Left ventricle myocardium inferior (tissue), 1 donor: ENCODE measurements at places on chromosomes 3 and 15.

DNA sequence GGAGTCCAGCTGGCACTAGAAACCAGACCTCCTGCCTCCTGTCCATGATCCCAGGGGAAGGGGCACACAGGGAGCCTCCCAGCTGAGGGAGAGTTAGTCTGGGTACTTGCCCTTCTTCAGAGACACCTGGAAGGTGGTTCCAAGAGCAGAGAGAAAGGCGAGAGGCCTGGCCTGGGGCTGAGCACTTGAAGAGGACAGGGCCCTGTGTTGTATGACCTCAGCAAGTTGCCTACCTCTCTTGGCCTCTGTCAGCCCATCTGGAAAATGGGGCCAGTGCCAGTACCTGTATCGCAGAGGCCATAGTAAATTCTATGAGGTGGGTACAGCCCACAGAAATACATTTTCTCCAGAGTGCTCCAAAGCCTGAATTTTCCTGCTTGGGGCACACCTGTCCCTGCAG, 19.5 kb downstream of the PTH1R start:
- peak; percentile 2 for DNase-seq

GRCh38 chr3:101732240-101732641, 7.8 kb downstream of the CEP97 start:
- DNase-seq: no peak

GRCh38 chr3:31294430-31295149, 238.1 kb upstream of the STT3B start:
- DNase-seq: no peak

GRCh38 chr3:49689046-49689907, at the start of the genes MST1 and RNF123:
Gene MST1, minus strand, starts transcription at chr3:49689474. Its CDS starts 783 bp downstream, at chr3:49688691.
Gene RNF123, plus strand, starts transcription at chr3:49689557. Its CDS starts 1,609 bp downstream, at chr3:49691166.
- peak; percentile 92 for DNase-seq

- peak; percentile 23 for DNase-seq
These were observed 64.6 kb upstream of the GALNT15 start for GRCh38 chr3:16109929-16110328.

DNA sequence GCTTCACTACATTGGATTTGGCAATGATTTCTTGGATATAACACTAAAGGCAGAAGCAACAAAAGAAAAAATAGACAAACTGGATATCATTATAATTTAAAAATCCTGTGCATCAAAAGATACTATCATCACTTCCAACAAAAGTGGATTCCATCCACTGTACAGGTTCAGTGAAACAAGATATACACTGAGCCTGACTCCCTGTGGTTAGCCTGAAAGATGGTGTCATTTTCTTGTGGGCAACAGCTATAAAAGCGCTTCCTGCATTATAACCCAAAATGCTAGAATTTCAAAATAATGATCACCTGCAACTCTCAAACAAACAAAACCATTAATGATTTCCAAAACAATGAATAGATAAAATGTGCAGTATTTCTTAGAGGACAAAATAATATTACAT, 39.6 kb upstream of the TBC1D23 start:
- DNase-seq: no peak

- DNase-seq: no peak
These were observed 33.2 kb downstream of the MTMR10 start for GRCh38 chr15:30958219-30958618.

DNA sequence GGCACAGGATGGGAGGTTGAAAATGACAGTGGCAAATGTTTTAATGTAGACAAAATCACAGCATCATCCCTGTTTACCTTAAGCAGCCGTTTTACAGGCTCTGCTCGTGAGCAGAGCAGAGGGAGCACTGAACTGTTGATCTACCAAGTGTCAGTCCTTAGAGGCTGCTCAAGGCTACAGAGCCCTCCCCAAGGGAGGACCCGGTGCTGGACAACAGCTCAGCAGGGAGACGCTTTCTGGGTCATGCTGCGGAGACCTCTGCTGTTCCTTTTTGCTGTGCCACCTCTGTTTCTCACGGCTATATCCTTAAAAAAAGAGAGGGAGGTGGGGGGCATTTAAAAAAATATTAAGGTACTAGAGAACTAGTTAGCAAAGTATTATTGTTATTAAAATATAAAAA, 400.2 kb downstream of the GABRB3 start:
- DNase-seq: no peak

DNA sequence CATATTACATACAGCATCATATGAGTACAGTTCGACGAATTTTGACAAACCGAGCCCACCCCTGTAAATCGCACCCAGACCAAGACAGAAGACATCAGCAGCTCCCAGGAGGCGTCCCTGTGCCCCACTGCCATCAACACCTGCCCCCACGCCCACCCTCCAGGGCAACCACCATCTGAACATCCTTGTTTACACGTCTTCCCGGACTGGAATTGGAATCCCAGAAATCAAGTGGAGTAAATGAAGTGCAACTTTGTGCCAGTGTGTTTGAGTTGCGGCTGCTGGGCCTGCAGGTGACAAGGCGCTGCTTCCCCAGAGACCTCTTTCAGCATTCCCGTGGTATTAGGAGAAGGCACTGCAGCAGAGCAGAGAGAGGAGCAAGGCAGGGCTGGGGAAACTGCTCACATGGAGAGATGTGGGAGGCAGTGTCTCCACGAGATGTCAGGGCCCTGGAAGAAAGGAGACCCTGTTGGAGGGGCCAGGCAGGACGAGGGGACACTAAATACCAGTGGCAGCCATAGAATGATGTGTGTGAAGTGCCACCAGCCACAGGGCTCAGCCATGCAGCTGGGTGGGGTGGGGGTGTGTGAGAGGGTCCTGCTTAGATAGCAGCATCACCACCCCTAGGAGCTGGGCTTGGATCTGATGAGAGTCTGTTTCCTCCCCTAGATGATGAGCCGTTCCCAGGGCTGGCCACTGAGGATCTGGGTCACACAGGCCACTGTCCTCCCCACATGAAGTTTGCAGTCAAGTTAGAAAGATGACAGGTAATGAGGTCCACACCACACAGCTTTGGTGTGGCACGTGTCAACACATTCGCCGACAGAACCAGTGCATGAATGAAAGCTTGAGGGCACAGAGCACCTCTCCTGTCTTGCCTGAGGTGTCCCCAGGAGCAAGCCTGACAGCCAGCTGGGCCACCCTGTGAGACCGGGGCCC, 33.4 kb upstream of the PCSK6 start:
- no peak for DNase-seq

DNA sequence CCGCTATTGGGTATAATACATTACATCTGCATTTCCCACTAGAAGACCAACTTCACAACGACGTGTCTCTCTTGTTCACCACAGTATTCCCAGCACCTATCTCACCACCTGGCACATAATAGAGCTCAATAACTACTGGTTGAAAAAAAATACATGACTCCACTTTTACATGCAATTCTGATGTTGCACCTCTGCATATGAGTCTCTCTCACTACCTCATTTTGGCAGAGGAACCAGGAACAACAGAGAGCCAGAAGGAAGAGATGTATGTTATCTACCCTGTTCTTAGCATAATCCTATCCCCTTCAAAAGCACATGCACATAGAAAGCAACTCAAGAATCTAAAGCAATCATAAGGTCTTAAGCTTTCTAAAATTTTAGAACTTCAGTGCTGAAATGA, 61.6 kb downstream of the SHQ1 start:
- DNase-seq: no peak

GRCh38 chr3:186517218-186517617, 27.0 kb downstream of the CRYGS start:
- no peak for DNase-seq

DNA sequence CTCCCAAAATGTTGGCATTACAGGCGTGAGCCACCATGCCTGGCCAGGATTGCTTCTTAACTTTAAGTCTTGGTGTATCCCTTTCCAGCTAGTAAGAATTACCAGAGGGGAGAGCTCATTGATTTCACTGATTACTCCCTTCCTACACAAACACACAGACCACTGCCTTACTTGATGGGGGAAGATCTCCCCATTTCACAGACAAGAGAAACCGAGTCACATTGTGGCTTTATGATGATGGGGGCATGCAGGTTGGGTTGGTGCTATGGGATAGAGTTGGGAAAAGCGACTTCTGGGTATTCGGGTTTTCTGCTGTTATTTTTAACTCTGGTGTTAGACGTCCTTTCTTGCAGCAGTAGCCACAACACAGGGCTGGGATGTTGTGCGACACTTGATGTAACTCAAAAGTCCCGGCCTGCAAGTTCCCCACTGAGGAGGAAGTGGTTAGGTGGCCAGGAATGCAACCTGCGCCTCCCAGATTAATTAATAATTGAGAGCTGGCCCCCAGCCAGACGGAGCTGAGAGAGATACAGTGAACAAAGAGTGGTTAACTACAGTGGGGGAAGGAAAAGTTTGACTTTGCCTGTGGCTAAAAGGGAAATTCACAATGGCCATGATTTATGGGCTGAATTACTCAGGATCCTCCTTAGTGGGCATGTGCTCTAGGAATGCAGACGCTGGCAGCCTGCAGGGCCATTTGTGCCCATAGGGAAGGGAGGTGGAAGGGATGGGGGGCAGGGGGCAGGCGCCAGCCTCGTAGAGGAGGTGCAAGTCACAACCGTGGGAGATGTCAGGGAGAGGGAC, 63.6 kb downstream of the SMAD6 start:
- peak; percentile 9 for DNase-seq

- peak; percentile 42 for DNase-seq
These were observed 171.8 kb downstream of the WDR76 start for GRCh38 chr15:43998607-43999006.

DNA sequence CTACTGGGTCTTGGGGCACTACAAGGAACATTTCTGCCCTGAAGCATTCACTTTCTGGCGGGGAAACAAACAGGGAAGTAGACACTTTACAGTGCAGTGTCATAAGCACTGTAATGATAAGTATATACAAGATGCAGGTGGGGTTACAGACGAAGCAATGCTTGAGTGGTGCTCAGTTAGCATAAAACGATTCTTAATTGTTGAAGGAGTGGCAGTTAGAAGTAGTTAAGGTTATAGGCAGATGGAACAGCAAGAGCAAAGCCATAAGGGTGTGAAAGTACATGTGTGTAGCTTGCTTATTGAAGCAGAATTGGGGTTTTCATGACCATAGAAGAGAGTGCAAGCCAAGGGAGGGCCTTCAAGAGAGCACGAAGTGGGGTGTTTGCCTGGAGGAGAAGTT, 46.2 kb downstream of the SLC25A26 start:
- DNase-seq: no peak

GRCh38 chr3:196533260-196533681, 18.1 kb upstream of the SMCO1 start:
- DNase-seq: no peak

DNA sequence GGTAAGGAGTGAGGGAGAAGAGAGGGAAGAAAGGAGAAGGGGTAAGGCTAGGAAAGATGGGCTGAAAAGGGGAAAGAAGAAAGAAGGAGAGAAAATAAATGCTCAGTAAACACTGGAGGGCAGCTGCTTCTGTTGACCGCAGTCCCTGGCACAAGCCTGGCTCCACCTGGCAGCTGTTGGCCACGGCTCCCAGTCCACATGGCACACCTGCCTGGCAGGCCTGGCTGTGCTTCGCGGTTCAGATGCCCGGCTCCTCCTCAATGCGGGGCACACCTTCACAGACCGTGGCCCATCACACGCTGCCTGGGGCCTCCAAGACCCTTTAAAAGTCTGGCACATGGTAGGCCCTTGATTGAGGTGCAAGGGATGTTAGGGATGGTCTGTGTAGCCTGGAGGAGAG, 516.8 kb upstream of the PROK2 start:
- no peak for DNase-seq

DNA sequence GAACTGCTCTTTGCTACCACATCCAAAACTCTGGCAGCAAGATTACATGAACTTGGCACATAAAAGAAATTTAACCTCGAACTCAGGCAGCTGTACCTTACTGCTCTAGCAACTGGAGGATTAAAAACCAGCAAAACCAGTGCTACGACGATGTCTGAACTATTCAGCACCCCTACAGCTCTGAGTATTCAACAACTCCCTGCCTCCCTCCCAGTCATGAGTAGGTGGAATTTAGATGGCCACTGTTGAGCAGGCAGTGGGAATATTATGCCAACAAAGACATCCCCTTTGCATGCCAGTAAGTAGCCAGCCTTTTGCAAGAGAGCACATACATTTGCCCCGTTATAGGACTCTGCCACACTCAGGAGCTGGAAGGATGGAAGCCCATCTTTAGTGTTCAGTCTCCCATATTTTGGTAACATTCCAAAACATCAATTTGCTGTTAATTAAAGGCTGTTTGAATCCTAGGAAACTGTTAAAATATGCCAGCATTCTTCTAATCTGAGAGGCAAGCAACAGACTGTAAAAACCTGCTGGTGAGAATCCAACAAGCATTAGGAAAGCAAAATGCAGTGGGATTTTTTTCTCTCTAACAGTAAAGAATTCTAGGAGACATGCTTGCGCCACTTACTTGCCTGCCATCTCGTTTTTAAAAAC, 85.4 kb downstream of the ZNF385D start:
- no peak for DNase-seq

GRCh38 chr15:74614744-74615507, 710 bp upstream of the CLK3 start:
- DNase-seq: peak; percentile 90

GRCh38 chr3:99939876-99940275, 122.2 kb downstream of the CMSS1 start:
- no peak for DNase-seq

GRCh38 chr15:68676926-68677325, 98.1 kb downstream of the CORO2B start:
- DNase-seq: no peak

GRCh38 chr15:61444585-61444984, 215.5 kb upstream of the RORA start:
- DNase-seq: no peak

DNA sequence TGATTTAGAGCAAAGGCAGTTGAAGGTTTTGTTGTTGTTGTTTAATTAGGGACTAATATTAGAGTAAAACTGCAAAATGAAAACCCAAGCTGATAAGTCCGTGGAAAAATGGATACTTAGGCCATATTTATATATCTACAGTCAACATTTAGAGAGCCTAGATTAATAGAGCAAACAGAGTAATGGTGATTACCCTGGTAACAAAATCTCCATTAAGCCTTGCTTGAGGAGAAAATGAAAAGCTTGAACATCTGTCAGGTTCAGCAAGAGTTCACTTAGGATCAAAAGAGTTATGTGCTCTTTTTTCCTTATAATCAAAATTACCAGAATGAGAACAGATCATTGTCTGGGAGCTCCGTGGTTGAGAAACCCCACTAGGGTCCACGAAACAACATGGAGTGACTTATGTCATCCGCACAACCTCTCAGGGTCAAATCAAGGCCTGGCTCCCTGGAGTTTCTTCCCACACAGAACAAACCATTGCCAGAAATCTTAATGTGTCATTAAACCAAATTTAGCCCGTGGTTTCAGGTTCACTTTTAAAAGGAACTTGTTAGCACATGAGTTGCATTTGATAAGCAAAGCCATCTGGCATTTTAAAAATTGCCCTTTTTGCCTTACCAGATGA, 381.2 kb downstream of the GABRB3 start:
- no peak for DNase-seq

- DNase-seq: no peak
These were observed 101.9 kb downstream of the SOX14 start for GRCh38 chr3:137866001-137866400.
